Retinal pigment epithelial cell (primary cell): ENCODE measurements at places on chromosomes 6 and 20.

GRCh38 chr6:28425944-28426541 lies 17.2 kb downstream of the ZSCAN23 start:
- DNase-seq = no peak

- DNase-seq = peak; percentile 52
Measured at GRCh38 chr6:31096656-31097055, 15.7 kb downstream of the C6orf15 start.

- no peak for DNase-seq
Measured at GRCh38 chr20:51797357-51798025, 4.8 kb downstream of the SALL4 start.

GRCh38 chr20:46977909-46978588 lies 83.4 kb downstream of the EYA2 start:
- DNase-seq = no peak

GRCh38 chr20:3660262-3661059 lies 2.7 kb downstream of the GFRA4 start:
- DNase-seq = no peak

GRCh38 chr6:90082847-90083246 lies 188.6 kb downstream of the GJA10 start:
- DNase-seq = no peak

DNA sequence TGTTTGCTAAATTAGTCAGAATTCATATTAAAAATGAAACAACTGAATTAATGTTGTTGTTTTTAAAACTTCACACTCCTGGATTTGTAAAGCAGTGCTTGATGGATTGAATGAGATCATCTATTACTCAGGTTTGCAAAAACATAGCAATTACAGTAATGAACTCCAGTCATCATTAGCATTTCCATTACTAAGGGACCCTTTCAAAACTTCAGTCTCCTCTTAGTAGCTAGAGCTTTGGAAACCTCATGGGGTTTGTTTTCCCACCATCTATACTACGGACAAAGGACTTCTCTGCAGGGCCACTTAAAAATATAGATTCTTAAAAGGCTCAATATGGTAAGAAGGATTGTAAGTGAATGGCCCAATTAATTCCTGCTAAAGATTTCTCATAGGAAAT lies 209.9 kb upstream of the PRND start:
- no peak for DNase-seq

DNA sequence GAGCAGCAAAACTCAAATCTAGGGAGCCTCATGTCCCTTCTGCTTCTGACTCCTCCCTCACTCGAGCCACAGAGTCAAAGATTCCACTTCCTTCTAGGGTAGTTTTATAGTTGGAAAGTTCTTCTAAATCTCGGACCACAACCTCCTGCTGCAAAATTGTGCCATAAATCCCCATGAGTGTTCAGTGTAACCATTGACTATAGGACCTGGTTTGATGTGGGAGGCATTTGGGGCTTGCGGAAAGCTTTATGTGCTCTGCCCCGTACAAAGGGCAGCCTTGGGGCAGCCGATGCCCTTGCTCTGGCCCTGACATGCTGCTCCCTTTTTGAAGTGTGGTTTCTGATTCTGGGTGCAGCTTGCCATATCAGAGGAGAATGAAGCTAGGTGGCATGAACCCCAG lies 43.6 kb upstream of the IER3 start:
- no peak for DNase-seq

DNA sequence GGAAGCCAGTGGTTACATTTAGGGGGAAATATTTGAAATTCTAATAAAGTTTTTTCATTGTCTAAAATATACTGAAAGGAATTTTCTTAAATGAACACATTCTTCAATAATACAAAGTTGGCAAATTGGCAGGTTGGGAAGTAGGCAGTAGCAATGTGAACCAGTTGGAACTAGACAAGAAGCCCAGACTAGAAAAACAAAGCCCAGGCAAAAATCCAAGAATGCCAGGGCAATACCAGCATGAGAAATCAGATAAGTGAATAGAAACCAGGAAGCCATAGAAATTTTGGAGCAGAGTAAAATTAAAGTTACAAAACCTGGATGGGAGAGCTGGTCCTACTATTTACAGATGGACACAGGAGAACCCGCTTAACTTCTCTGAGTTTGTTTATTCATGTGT lies 52.2 kb downstream of the TPBG start:
- DNase-seq = no peak

DNA sequence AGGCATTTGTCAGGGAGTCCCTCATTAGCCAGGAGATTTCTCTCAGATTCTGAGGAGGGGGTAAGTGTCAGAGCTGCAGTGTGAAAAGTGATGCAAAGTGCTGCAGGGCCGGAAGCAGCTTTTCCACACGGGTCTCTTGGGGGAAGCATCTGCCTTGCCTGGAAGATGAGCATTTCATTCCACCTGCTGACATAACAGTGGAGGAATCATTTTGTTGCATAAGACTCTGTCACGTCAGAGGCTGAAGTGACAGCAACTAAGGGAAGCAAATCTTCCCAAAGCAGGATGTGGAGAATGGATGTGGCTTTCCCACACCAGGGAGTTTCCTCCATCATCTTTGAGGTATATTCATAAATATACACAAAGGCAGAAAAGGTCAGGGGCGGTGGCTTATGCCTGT lies 22.8 kb downstream of the DCBLD1 start:
- no peak for DNase-seq

DNA sequence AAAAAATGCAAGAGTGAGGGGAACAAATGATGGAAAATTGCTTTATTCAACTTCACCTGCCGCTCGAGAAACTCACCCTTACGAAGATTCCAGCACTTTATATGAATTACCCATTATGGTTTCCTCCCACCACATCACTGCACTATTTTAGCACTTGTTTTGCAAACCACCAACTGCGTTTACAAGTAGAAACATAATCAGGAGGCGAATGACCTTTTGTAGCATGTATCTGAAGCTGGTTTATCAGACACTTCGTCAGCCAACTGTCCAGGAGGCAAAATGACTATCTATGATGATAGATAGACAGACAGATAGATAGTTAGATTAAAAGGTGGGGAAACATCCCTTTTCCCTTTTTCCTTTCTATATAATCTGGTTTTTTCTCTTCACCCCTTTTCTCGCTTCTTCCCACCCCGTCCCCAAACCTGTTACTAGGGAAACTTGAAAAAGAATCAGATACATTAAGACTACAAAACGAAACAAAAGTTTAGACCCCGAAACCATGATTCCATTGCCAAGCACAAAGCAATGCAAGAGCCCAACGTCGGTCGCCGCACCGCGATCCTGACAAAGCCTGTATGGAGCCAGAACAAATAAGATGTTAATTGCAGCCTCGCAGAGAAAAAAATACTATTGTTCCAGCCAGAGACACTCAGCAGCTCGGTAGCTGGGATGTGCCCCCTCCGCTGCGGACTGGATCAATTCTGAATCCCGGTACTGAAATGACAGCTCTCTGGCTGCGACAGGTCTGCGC lies 933 bp upstream of the ADGRB3 start:
- DNase-seq = no peak

- no peak for DNase-seq
Measured at GRCh38 chr6:156455847-156456246, 321.3 kb upstream of the ARID1B start.

- DNase-seq = no peak
Measured at GRCh38 chr20:43920797-43921196, 6.1 kb downstream of the TOX2 start.

DNA sequence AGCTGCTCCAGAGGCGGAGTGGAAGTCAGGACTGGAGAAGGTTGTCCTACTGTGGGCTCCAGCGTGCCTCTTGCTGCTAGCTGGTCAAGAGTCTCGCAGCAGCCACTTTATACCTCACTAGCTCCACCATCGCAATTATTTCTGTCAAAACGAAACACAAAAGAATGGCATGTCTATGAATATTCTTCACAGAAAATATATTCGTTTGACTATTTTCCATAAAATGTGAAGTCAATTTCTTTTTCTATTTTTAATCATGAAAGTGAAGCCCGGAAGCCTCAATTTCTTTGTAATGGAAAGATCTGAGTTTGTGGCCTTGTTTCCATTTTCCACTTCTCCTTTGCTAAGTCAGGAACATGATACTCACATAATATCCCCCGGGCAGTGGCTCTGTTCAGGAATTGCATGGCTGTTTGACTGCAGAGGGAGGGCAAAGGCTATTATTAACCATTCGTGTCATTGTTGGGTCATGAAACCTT lies 51.7 kb downstream of the DTD1 start:
- DNase-seq = no peak

DNA sequence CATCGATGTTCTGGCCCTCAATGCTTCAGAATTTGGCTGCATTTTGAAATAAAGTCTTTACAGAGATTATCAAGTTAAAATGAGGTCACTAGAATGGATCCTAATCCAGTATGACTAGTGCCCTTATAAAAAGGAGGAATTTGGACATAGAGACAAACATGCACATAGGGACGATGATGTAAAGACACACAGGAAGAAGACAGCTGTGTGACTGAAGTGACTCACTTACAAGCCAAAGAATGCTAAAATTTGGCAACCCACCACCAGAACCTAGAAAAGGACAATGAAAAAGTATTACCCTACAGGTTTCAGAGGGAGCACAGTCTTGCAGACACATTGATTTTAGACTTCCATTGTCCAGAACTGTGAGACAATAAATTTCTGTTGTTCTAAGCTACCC lies 322.8 kb upstream of the GJE1 start:
- no peak for DNase-seq

- no peak for DNase-seq
Measured at GRCh38 chr6:15894973-15895725, 232.3 kb upstream of the DTNBP1 start.

DNA sequence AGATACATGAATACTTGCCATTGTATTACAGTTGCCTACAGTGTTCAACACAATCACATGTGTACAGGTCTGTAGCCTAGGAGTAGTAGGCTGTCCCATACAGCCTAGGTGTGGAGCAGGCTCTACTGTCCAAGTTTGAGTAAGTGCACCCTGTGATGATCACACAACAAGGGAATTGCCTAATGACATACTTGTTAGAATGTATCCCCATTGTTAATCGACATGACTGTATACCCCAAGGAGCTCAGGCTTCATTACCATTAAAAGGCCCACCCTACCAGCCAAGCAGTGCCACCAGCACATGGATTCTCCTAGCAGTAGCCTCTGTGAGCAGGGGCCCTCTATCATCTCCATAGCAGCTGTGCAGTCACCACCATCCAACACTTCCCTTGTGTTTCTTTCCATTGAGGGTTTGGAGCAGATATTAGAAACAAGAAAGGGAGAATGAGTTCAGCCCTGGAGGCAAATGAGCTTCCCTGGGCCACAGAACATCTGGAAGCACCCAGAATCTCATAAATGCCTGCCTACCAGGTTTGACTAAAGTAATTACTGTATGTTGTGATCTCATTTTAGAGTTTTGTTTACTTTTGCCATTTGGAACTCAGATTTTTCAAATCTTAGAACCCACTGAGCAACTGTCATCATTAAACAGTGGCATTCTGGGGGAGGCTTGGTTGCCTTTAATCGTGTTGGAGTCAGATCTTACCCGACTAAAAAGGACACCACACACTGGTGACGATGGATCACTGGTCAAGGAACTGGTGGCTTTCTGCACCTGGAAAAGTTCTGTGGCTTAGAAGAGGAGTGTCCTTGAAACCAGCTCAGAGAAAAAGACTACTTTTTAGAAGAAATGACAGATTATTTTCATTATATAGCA lies 104.9 kb downstream of the TULP4 start:
- no peak for DNase-seq

DNA sequence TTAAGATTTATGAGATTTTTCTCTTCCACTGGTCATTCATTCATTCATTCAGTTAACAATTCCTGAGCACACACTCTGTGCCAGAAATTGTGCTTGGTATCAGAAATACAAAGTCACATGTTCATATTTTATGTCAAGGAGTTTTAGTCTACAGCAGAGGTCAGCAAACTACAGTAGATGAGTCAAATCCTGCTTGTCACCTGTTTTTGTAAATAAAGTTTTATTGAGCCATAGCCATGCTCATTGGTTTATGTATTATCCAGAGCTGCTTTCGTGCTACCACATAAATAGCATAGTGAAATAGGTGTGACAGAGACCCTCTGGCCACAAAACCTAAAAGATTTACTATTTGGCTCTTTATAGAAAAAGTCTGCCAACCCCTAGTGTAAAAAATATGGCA lies 46.8 kb downstream of the THEMIS start:
- no peak for DNase-seq
